ENCODE measurements at places on chromosomes 5 and 9.

DNA sequence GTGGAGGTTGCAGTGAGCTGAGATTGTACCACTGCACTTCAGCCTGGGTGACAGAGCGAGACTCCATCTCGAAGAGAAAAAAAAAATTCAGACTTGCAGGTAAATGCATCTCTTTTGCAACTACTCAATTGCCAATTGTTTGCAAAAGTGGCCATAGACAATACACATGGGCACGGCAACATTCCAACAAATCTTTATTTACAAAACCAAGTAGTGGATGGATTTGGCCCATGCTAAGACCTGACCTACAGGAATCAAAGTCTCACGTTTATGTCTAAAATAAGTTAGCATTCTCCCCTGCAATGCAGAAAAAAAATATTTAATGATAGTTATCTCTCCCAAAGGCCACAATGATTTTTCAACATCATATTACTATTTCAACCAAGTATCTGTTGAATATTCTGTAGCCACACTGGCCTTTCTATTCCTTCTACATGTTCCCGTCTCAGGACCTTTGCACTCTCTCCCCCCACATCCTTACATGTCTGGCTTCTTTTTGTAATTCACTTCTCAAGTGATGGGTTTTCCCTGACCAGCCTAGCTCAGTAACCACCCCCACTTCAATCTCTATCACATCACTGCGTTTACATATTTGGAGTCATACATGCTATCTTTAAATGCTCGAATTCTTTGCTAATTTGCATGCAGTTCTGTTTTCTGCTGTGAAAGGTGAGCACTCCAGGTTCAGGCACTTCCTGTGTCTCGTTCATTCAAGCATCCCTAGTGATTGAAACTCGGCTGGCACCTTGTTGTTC lies 54.2 kb downstream of the FNBP1 start:
- no peak for DNase-seq

- DNase-seq = no peak
Observed at GRCh38 chr5:72687288-72687687, 129.2 kb upstream of the TNPO1 start.

GRCh38 chr9:21320465-21320864 lies 14.7 kb downstream of the KLHL9 start:
- DNase-seq = no peak

- no peak for DNase-seq
Observed at GRCh38 chr5:50921366-50922133, 255.1 kb downstream of the PARP8 start.

DNA sequence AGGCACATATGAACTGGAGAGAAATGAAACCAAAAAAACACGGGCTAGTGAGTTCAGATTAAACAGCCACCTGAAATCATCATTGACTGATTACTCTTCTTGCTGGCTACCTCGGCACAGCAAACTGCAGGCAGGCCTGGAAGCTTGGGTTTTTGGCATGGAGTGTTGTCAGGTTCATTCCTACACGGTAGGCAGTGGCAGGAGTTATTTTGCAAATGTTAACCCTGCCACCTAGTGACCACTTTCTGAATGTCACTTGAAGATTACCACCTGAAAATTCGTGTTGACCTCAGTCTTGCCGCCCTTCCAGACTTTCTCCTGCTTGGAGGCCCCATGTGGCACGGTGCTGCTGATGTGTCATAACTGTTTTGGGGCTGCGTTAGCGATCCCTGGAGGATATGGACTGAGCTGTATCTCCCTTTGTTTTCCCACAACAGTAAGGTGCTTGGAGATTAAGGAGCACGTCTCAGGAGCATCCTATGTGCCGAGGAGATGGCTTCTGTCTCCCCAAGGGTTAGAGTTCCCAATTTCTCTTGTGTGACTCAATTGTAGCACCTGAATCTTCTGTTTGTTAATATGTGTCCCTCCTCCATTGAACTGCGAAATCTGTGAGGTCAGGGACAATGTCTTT lies 12.7 kb upstream of the CD180 start:
- peak; percentile 33 for DNase-seq
